ENCODE measurements at places on chromosomes 3 and 15.

- no peak for DNase-seq
These were observed 989.9 kb downstream of the ROBO2 start for GRCh38 chr3:78029775-78030174.

DNA sequence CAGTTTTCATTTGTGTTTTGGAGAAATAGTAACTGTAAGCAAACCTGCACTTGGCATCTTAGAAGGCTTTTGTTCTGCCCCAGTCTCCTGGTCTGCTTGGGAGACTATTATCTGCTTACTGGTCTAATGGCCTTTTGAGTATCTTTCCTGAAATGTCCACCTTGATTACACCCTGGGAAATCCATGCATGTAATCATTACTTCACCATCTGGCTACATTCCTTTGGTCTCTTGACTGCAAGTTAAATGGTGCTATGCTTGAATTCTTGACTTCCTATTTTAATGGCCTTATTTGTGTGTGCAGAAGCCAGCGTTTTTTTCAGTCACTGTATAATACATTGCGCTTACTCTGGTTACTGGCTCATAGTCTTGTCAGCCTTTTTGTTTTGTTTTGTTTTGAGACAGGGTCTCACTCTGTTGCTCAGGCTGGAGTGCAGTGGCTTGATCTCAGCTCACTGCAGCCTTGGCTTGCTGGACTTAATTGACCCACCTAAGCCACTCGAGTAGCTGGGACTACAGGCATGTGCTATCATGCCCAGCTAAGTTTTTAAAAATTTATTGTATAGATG lies 30.0 kb downstream of the CHD2 start:
- no peak for DNase-seq

GRCh38 chr3:69200384-69201068 lies 78.1 kb upstream of the LMOD3 start:
- DNase-seq = no peak

DNA sequence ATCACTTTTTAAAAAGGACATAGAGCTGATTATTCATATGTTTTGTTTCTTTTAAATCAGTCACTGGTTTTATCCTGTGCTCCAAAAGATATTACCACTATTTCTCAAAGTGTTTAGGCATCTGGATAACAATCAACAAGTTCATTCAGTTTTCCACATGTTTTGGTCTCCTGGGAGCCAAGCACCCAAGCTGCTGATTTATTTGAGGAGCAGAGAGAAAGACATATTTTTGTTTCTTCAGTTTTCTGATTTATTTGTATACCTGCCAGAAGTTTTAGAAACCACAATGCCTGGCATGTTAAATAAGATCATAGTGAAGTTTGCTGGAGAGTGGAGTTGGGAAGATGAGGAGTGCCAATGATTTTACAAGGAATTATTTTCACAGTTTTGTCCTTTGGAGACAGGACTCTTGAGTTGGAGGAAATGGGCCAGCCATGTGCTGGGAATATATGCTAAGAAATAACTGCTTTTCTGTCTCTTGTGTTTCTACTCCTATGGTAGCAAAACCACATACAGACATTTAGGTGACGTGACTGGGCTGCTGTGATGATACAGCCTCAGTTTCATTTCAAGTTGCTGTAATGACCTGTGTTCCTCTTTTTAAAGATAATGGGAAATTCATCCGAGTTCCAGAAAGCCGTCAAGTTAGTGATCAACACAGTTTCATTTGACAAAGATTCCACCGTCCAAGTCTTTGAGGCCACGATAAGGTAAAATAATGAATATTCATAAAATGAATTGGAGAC lies 11.7 kb downstream of the EDEM1 start:
- no peak for DNase-seq

- no peak for DNase-seq
These were observed 249.2 kb downstream of the OPA1 start for GRCh38 chr3:193842029-193842798.

GRCh38 chr3:4720316-4721075 lies 227.3 kb downstream of the ITPR1 start:
- DNase-seq = no peak

GRCh38 chr3:172839679-172840078 lies 89.2 kb downstream of the ECT2 start:
- DNase-seq = no peak

DNA sequence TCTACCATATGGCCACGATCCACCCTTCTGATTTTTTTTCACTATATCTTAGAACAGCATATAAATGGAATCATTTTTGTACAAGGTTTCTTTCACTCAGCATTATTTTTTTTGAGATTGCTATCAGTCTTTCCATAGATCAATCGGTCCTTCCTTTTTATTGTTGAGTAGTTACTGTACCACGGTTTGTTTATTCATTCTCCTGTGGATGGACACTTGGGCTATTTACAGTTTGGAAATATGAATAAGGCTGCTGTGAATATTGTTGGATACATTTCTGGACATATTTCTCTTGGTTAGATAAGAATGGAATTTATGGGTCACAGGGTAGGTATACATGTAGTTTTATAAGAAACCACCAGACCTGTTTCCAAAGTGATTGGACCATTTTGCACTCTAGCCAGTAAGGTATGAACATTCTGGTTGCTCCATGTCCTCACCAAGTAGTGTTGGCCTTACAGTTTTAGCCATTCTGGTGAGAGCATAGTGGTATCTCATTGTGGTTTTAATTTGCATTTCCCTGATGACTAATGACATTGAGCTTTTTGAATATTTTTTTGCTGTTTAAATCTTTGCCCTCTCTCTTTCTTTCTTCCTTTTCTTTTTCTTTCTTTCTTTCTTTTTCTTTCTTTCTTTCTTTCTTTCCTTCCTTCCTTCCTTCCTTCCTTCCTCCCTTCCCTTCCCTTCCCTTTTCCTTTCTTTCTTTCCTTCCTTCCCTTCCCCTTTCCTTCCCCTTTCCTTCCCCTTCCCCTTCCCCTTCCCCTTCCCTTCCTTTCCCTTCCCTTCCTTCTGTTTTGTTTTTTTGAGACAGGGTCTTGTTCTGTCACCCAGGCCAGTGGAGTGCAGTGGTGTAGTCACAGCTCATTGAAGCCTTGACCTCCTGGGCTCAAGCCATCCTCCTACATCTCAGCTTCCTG lies 49.2 kb downstream of the LRRK1 start:
- DNase-seq = no peak

GRCh38 chr15:29018120-29018805 lies 132.5 kb downstream of the APBA2 start:
- no peak for DNase-seq

DNA sequence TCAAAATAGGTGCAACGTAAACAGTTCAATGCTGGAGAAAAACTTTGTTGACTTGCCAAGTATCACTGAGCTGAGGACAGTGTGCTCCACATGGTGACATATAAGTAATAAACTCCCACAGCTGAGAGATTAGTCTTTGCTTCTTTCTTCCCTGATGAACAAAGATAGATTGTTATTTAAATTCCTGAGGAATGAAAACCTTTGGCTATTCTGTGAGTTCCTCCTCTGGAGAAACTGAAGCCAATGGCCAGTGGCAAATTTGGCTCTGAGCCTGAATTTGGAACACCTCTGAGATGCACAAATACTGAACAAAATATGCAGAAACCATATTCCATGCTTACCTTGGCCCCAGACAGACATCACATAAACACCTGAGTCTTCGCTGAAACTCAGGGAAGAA lies 63.3 kb downstream of the RPL22L1 start:
- no peak for DNase-seq

DNA sequence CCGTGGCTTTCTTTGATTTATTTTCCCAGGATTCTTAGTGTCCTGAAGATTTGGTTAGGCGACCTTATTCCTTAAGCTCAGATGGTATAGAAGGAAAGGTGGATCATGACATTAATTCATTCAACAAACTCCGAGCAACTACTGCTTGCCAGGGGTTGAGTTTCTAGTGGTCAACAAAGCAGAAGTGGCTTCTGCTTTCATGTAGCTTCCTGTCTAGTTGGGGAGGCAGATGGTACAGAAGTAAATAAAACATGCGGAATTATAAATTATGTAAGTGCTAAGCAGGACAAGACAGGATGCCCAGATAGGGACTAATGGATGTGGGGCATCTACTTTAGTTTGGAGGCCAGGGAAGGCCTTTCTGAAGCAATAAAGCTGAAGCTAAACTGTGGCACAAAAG lies 15.6 kb downstream of the EEFSEC start:
- DNase-seq = no peak

- no peak for DNase-seq
These were observed 180.6 kb downstream of the LSAMP start for GRCh38 chr3:116264546-116265319.

DNA sequence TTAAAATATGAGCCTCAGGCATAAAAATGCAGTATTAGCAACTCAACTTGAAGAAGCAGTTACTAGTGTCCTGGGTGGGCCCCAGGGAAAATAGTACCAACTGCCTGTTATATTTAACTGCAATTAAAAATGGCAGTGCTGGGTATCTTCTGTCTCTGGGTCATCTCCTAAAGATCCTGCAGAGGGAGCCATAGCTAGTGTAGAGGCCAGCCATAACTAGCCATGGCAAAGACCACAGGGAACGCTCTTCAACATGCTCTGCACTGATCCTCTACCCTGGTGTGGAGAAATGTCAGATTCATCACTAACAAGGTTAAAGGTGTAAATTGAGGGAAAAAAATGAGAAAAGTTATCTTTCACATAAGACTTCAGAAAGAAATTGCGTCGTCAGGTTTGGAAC lies 181.3 kb downstream of the SNRPN start:
- DNase-seq = no peak

GRCh38 chr15:72472992-72473610 lies 1.0 kb upstream of the ARIH1 start:
- DNase-seq = peak; percentile 45

DNA sequence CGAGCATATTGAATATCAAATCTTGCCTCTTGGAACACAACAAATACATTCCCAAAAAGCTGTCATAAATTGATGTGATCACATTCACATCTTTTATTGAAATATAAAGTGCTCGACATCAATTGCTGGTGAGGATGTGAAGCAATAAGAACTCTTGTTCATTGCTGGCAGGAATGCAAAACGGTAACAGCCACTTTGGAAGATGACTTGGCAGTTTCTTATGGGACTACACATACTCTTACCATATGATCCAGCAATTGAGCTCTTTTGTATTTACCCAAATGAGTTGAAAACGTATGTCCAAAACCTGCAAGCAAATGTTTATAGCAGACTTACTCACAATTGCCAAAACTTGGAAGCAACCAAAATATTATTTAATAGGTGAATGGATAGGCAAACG lies 234.9 kb downstream of the CACNA2D3 start:
- no peak for DNase-seq

DNA sequence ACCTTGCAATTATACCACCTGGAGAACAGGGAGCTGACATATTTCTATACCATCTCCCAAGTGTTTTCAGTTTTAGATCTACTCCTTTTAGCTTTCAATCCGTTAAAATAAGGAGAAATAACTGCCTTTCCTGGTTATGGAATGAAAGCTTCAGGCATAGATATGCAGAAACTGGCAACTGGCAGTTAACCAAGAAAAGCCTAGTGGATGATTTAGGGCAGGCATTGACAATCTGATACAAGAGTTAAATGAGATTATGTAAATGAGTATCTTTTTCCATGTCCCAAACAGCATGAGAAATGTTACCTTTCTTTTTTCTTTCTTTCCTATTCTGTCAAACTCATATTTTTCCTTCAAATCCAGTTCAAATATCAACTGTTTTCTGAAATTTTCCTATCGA lies 689.1 kb upstream of the DPPA4 start:
- DNase-seq = no peak

DNA sequence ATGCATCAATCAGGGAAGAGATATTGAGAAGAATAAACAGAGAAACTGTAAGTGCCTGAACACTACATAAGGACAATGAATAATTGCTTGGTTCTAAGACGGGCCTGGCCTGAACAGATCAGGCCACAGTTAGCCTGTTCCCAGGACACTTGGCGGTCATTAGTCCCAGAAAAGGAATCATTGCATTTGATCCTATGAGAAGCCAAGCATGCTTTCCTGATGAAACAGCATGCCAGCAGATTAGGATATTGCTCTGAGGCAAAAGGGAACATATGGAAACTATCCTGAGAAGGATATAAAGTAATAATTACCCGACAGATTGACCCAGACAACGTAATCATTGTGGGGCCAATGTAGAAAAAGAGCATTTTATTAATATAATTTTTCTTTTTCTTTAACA lies 51.9 kb downstream of the STRIT1 start:
- DNase-seq = no peak

DNA sequence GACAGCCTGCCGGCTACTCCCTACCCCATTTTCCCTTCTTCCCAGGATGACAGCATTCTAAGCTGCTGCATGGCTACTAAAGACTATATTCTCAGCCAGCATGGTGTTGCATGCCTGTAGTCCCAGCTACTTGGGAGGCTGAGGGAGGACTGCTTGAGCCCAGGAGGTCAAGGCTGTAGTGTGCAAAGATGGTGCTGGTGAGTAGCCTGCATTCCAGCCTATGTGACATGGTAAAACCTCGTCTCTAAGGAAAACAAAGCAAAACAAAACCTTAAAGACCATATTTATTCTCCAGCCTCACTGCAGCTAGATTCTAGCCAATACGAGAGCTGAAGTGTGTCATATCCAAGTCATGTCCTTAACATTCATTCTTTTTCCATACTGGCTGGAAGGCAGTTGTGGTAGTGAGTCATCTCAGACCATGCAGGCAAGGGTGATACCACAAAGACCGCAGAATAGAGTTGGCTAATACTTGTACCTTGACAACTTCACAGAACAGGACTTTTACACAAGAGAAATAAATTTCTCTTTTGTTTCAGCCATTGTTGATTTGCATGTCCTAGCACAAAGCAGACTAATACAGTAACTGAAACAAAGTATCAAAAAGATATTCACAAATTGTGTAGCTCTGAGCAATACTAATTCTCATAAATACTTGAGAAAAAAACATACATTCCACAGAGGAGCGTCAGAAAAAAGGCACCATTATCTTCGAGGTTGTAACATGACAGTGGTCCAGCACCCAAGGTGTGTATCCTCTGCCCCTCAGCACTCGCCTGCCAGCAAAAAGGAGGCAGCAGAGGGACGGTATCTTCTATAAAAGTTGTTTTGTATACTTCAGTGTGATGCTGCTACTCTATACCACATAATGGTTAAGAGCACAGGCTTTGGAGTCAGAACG lies 14.8 kb downstream of the PBRM1 start:
- peak; percentile 86 for DNase-seq

GRCh38 chr3:58161435-58162398 lies 49.1 kb downstream of the DNASE1L3 start:
- no peak for DNase-seq

- no peak for DNase-seq
These were observed 6.7 kb downstream of the PCYT1A start for GRCh38 chr3:196280689-196281440.

- DNase-seq = no peak
These were observed 309.7 kb upstream of the GADL1 start for GRCh38 chr3:31203960-31204795.

- no peak for DNase-seq
These were observed 27.0 kb downstream of the SHQ1 start for GRCh38 chr3:72821161-72821781.

- no peak for DNase-seq
These were observed 1134.1 kb downstream of the EPHA3 start for GRCh38 chr3:90241481-90241880.

DNA sequence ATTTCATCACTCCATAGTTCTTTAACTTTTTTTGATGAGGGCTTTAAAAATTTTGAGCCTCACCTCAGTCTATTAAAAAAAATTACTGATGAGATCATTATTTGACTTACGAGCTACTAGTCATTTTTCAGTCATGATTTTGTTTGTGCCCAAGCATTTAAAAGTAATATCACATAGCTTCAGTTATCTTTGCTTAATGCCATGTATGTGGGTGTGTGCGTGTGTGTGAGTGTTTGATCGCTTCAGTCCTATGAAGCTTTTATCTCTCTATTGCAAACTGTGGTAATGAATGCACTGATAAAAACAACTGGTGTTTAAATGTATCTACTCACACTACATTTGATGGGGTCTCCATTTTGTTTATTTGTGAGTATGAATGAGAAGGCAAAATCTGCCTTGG lies 49.8 kb downstream of the RSRC1 start:
- DNase-seq = no peak
